ENCODE measurements at places on chromosomes 6 and 20.

- DNase-seq, result no peak
These were observed 6.6 kb downstream of the CST8 start for GRCh38 chr20:23497536-23497935.

- no peak for DNase-seq
These were observed 228.8 kb downstream of the ADGRG6 start for GRCh38 chr6:142530566-142530965.

DNA sequence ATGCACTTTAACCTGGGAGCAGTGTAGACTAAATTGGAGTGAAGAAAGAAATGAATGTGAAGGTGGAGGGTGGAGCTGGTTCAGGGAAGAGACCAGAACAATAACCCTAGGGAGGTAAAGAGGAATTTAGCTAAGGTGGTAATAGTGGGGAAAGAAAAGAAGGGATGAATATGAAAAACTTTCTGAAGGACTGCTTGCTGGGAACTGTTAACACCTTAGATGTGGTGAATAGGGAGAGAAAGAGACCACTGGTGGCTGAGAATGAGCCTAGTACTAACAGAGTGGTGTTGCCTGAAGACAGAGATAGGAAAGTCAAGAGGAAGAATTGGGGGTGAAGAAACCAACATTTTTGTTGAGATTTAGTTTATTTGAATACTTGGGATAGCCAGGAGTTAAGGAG, 78.4 kb upstream of the HS3ST5 start:
- no peak for DNase-seq

DNA sequence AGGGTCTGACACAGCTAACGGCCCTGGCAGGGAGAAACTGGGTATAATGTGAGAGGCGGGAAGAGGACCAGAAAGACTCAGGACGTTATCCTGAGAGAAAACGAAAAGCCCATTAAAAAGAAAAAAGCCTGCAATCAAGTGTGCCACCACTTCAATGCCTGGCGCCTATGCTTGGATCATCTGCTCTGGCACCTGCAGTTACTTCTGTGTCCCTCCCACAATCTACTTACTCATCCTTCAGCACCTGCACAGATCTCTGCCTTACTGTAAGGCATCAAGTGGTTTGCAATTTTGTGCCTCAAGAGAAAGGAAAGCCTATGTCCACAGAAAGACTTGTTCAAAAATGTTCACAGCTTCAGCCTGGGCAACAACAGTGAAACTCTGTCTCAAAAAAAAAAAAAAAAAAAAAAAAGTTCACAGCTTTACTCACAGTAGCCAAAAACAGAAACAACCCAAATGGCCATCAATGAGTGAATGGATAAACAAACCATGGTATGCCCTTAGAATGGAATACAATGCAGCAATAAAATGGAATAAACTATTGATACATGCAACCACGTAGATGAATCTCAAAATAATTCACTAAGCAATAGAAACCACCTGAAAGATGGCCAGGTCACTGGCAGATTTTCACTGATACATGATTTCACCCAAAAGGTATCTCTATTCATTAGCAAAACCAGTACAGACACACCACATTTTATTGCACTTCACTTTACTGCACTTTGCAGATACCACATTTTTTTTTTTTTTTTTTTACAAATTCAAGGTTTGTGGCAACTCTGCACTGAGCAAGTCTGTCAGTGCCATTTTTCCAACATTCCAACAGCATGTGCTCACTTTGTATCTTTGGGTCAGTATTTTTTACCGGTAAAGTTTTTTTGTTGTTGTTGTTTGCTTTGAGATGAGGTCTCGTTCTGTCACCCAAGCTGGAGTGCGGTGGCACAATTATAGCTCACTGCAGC, 48.6 kb downstream of the ABHD12 start:
- DNase-seq, result no peak

- DNase-seq, result no peak
These were observed 747 bp upstream of the TXNDC5 start for GRCh38 chr6:7911345-7911725.

DNA sequence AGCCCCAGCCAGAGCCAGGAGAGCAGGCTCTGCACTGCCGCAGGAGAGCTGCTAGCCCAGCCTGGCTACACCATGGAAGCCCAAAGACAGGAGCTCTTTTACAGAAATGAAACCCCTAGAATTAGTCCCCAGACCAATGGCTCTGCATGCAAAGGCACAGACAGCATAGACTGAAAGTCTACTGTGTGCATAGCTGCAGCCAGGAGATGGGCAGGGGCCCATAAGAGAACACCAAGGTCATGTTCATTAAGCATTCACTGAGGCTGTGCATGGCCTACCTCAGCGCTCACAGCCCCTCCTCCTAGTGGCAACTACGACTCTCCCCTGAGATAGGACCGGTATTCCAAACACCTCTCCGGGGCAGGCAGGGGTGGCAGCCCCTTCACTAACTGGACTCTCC, 34.9 kb downstream of the SNX5 start:
- DNase-seq, result no peak

- DNase-seq, result no peak
These were observed 157.5 kb downstream of the CEBPB start for GRCh38 chr20:50348096-50348495.

DNA sequence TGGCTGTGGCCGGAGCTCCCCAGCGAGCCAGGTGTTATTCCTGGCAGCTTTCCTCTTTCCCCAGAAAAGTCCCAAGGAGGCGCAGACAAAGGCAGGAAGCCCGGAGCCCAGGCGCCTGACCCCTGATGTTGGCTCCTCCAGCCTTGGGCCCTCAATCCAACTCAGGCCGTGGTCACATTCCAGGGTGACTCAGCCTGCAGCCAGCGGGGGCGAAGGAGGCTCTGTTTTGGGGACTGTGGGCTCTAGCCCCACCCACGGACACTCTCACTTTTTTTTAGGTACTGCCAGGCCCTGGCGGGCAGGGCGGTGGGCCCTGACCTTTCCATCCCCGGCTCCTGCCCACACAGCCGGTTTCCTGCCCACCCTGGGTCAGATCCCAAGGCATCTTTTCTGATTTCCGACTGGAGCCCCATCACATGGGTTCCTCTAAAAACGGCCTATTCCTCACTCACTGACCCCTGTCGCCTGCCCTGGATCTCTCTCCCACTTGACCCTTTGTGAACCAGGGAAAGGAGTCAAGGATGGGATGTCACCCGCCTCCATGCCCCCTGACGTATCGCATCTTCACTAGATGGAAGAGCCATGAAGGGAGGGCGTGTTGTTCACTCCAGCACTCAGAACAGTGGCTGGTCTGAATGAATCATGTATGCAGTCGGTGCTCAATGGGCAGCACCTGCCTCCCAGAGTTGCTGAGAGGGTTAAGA, 5.5 kb downstream of the PTGIS start:
- no peak for DNase-seq

- no peak for DNase-seq
These were observed 66.7 kb upstream of the TOP1 start for GRCh38 chr20:40961686-40962640.

DNA sequence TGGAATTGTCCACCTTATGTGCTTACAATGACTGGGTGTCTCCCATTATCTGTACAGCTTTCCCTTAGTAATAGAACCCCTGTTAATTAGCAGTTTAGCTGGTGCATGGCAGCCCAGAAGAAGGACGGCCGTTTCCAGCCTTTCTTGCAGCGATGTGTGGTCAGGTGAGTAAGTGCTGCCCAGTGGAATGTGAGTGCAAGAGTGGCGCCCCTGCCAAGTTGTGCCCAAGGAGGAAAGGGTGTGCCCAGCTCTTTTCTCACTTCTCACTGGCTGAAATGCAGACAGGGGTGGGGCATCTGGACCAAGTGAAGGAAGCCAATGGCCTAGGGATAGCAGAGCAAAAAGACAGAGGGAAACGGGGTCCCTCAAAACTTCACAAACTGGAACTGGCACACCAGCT, 296.8 kb downstream of the PREX1 start:
- no peak for DNase-seq

GRCh38 chr20:26167499-26167898, 470.8 kb upstream of the ZNF337 start:
- DNase-seq, result no peak

Measured in cerebellar nuclear complex (tissue), 1 donor.